NCI-H2029 (cell line): ENCODE measurements at places on chromosomes 2 and 18.

DNA sequence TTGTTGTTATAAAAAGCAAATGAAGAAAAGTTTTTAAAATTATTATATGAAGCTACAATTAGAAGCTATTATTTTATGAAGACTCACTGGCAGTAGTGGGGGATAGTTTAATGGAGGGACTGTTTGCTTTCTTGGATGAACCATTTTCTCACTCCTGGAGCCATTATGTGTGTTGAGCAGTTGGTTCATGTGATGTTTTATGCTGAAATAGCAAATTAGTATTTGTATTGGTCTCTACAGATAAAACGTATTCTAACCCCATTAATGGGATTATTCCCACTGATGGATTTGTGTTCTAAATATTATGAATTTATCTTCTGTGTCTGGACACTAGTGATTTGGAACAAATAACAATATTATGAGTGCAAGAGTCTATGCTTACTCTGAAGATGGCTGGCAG, 507.5 kb upstream of the FSHR start:
- no peak for DNase-seq

DNA sequence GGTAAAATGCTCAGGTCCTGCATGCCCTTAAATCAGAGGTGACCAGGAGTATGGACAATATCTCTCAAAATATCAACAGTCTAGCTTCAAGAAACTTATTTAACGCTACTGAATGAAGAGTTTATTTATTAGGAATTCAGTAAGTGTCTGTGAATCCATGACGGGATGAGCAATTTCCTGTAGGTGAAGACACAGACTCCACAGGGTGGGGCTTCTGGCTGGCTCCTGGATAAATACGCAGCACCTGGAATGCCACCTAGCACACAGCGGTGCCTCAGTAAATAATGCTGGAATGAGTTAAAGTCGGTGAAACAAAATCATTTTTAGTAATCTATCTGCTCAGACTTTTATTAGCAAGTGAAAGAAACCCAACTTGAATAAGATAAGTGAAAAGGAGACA, 29.4 kb upstream of the MBP start:
- DNase-seq: no peak

GRCh38 chr2:240960971-240961876, 37.2 kb upstream of the SNED1 start:
- DNase-seq: no peak

- DNase-seq: no peak
Measured at GRCh38 chr2:30235008-30235655, 3.8 kb downstream of the LBH start.

DNA sequence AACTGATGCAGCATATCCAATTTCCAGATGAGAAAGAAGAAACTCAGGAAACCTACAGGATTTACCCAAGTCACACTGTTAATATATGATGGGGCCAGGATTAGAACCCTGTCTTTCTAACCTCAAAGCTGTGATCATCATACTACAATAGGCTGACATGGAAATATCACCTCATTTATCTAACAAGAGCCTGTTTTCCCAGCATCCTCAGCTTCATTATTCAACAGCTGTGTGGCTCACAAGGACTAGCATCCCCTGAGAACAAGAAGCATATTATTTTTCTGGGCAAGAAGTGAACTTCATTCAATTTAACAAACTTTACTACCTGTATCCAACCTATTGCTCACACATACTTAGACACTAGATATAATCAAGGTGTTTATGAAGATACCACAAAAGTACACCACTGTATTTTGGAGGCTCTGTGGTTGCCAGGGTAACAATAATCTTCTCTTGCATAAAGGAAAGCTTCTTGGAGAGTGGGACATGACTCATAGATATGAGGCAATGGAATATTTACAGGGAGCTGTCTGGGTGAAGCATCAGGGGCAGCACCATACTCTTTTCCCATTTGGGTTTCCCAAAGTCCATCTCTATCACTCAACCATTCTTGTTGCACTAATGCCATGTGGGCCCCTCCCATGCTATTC, 218.2 kb downstream of the RAD51AP2 start:
- DNase-seq: no peak
